ENCODE measurements at places on chromosomes 4 and X. TPM values are rescaled to one million over a fixed set of nuclear protein-coding genes. Genes with fewer than 3 reads are reported as not detected.

GRCh38 chrX:13780868-13781427 lies 35.9 kb downstream of the GPM6B start:
- no peak for DNase-seq

GRCh38 chr4:47668810-47669408 lies 169.0 kb downstream of the CORIN start:
- peak; percentile 56 for DNase-seq

Gene ADGRG4
- 0.05 TPM for total RNA-seq

Gene IL3RA
- 28.9 TPM for total RNA-seq

Gene ENOPH1
- 35.0 TPM for total RNA-seq

DNA sequence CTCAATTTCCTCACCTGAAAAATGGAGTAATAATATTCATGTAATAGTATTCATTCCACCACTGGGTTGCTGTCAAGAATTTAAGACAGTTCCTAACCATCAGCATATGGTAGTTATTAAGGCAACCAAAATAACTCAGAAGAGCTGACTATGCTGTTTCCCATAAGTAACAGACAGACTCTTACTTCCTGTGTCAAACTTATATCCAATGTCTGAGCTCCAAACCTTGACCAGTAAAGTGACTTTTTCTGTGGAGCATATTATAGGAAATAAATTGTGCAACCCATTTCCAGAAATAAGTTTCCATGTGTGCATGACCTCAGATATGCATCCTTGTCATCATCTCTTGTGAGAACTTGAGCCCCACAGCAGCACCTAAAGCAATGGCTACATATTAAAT lies 78.8 kb downstream of the HADH start:
- DNase-seq = no peak

Gene MAGEA9
- not detected for total RNA-seq
